HTR-8/SVneo (cell line): ENCODE measurements at places on chromosomes 16 and 17.

- DNase-seq, result no peak
These were observed 4.3 kb downstream of the SPATA2L start for GRCh38 chr16:89697161-89697615.

GRCh38 chr16:53730693-53731092 lies 26.7 kb downstream of the FTO start:
- DNase-seq, result no peak

GRCh38 chr17:42386777-42387657 lies 1.2 kb downstream of the STAT3 start:
- no peak for DNase-seq

GRCh38 chr16:68404736-68405345 lies 43.5 kb downstream of the SMPD3 start:
- DNase-seq, result no peak

DNA sequence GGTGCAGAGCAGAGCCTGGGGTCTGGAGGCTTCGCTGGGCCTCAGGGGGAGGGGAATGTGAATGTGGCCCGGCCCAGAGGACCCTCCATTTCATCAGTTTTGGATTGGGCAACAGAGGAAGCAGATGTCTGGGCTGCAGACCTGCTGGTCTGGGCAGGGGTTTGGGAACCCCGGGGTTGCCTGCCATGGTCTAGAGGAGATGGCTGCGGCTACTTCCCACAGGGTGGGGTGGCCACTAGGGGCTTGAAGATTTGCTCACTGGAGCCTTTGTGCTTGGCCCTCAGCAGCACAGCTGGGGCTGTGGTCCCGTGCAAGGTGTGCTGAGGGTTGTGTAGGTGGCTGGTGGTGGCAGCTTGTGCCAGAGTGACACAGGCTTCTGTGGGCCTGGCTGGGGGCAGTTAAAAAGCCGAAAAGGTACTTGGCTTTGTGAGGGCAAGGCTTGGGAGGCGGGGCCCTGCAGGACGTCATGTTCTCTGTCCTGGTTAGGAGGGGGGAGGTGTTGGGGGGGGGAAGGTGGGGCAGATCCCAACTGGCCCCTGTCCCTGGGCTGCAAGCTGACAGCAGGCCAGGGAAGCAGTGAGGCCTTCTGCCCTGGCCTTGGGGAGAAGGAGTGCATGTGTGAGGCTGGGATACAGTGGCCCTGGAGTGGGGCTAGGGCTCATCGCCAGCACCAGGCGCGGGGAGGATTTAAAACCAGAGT lies 98.0 kb downstream of the KPNA2 start:
- DNase-seq, result no peak

DNA sequence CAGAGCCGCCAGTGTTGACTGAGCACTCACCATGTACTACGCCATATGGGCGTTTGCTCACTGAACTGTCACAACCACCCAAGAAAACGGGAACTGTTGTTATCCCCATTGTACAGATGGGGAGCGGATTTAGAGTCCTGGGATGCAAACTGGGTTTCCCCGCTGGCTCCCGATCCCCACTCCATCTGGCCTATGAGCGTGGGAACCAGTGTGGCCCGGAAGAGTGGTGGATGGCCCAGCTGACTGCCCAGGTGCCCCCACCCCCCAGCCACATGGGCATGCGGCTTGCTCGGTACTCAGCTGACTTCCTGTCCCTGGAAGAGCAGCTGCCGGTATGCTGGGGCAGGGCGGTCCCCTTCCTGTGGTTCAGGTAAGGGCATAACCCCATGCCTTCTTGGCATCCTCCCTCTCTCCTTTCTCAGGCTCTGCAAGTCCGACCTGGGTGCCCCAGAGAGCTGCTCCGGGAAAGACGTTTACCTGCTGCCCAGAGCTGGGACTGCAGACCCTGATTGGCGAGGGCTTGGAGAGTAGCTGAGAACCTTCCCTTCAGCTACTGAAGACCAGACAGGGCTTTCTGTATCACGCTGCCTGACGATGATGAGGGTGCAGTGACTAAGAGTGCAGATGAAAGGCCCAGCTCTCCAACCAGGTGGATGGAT lies 16.2 kb downstream of the SOCS3 start:
- DNase-seq, result no peak

DNA sequence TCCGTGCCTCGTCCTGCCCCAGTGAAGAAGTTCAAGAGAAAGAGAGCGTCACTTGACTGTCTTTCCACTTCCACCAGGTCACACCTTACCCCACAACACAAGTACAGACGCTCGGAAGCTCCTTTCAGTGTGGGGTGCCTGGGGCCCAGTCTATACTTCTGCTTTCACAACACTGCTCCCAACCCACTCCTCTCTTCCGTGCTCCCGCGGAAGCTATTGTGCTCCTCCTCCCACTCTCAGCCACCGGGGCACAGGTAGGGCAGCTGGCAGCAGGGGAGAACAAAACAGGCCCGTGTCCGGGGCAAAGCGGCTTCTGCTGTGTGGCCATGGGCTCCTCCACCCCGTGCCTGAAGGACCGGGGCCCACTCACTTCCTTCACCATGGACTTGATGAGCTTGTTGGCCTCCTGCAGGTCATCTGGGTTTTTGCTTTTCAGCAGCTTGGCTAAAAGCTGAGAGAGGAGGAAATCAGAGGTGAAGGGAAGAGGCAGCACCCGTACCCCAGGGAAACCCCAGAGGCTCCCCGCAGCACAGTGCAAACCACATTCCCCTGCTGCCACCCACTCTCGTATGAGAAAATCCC lies 18.9 kb downstream of the GGA3 start:
- DNase-seq, result no peak

DNA sequence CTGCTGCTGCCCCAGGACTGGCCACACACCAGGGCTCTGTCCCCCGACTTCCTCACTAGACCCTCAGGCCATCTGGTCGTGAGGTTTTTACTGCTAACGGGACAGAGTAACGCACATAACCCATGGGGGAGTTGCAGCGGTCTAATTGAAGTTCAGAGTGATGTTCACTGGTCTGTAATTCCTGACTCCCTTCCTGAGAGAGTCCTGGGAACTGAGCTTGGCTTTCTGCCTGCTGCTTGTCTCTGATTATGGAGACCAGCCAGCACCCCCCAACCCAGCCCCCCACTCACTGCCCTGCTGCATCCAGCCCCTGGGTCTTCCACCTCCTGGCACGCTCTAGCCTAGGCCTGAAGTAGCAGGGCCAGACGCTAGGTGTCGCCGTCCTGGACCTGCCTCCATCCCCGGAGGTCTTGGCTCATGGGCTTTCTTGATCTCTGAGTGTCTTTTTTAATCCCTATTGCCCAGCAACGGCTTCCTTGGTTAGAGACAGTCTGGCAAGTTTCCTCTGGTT lies 192.9 kb downstream of the CCDC182 start:
- no peak for DNase-seq

- no peak for DNase-seq
These were observed 980 bp downstream of the LLGL1 start for GRCh38 chr17:18226284-18226945.

GRCh38 chr16:4385066-4385788 lies 13.6 kb downstream of the VASN start:
- no peak for DNase-seq

DNA sequence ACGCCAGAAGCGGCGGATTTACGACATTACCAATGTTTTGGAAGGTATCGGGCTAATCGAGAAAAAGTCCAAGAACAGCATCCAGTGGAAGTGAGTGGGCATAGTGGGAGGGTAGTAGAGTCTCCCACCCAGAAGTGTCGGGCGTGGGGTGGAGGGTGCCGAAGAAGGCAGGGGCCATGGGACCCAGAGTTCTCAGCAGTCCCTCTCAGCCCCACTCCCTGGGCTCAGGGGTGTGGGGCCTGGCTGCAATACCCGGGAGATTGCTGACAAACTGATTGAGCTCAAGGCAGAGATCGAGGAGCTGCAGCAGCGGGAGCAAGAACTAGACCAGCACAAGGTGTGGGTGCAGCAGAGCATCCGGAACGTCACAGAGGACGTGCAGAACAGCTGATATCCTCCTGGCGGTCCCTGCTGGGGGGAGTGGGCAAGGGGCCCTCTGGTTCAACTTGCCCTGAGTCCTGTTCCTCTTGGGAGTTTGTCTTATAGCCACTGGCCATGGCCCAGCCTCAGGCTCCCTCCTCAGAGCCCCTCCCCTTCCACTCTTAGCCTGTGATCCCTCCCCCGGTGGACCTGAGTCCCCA lies 916 bp downstream of the E2F4 start:
- no peak for DNase-seq

- DNase-seq, result no peak
These were observed 3.2 kb upstream of the EXOSC6 start for GRCh38 chr16:70254965-70255286.

GRCh38 chr16:1972490-1972877 lies 631 bp downstream of the TBL3 start:
- DNase-seq, result no peak

DNA sequence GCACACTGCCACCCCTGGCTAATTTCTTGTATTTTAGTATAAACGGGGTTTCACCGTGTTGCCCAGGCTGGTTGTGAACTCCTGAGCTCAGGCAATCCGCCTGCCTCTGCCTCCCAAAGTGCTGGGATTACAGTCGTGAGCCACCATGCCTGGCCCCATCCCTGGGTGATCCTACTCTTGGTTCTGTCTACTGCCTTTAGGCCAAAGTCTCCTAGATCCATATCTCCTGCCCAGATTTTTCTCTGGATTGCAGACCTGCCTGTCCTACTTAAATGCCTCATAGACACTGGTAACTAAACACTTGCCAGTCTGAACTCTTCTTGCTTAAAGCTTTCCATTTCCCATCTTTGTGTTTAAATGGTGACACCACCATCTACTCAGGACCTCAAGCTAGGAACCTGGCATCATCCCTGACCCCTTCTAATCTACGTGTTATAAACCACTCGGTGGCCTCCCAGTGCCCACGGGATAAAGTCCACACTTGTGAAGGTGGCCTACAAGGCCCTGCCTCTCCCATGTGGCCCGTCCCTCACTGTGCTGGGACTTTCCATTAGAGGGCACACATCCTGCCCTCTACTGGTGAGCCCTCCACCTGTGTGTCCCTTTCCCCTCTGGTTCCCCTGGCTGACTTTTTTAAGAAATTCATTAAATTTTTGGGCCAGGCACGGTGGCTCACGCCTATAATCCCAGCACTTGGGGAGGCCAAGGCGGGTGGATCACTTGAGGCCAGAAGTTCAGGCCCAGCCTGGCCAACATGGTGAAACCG lies 51.1 kb downstream of the USP43 start:
- no peak for DNase-seq

DNA sequence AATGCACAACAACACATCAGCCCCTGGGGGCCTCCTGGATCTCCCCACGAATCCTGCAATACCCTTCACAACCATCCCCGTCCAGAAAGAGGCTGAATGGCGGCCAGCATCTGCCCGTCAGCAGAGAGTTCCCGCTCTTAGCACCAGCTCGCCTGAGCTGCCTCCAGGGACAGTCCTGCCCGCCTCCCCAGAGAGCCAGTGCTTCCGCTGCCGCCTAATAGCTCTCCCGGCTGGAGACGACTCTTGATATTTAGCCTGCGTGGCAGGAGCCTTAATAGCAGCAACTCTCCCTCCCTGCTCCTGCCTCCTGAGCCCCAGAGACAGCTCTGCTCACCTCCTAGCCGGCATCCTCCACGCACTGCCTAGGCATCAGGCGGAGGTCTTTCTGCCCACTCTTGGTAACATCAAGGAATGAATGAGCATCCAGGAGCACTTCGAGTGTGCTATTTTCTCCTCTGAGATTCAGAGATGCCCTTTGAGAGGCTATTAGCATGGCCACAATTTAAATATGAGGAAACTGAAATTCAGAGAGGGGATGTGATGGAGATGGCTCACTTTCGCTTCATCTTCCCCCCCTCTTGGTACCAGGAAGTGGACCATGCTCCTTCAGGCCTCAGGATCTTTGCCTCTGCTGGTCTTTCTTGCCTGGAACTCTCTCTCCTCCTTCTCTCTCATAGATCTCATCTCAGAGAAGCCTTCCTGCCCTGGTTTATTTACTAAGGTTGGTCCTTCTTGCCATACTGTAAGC lies 67.9 kb downstream of the RAI1 start:
- DNase-seq, result no peak

GRCh38 chr17:43662413-43663141 lies 855 bp upstream of the MEOX1 start:
- no peak for DNase-seq

GRCh38 chr17:30084788-30085187 lies 31.8 kb upstream of the NSRP1 start:
- DNase-seq, result no peak

GRCh38 chr16:1831186-1832075 lies 4.4 kb downstream of the FAHD1 start:
- DNase-seq, result no peak

DNA sequence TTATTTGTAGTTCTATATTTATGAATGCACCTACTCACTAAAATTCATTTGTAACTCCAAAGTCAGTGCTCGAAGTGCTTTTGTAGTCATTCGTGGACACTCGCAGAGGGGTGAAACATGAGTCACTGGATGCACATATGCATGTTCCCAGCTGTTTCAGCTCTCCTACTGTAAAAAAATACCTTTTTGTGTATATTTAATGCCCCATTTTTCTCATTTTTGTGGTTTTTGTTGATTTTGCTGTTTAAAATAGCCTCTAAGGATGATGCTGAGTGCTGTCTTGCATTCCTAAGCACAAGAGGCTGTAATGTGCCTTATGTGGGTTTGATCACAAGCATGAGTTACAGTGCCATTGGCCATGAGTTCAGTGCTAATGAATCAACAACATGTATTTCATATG lies 30.6 kb downstream of the CENPV start:
- DNase-seq, result no peak

DNA sequence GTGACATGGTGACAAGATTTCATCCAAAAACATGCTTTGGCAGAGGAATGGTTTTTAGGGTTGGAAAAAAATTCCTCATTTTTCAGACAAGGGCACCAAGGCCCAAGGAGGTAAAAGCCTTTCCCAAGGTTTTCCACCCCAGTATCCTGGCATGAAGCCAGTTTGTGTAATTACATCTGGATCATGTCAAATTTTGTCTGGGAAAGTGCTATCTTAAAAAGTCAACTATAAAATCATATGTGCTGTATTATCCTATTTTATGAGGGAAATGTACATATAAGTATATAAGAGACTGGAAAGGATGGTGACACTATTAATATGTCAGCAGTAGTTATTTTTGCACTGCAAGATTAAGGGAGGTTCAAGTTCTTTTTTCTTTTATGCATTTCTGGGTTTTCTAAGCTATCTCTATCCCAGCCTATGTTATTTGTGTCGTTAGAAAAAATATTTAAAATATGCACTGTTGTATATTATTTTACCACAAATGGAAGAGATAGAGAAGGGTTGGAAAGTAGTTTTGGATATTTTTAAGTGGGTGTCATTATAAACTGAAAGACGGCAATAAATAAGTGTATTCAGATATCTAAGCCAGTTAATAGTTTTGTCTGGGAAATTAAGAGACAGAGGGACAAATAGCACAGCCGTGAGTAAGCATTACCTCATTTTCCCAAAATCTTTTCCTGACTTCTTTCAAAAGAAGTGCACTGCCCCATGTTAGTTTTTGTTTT lies 13.5 kb upstream of the FBXO47 start:
- DNase-seq, result no peak

GRCh38 chr17:35745246-35745645 lies 7.8 kb downstream of the GAS2L2 start:
- no peak for DNase-seq
